ENCODE measurements at places on chromosomes 3 and 15.

DNA sequence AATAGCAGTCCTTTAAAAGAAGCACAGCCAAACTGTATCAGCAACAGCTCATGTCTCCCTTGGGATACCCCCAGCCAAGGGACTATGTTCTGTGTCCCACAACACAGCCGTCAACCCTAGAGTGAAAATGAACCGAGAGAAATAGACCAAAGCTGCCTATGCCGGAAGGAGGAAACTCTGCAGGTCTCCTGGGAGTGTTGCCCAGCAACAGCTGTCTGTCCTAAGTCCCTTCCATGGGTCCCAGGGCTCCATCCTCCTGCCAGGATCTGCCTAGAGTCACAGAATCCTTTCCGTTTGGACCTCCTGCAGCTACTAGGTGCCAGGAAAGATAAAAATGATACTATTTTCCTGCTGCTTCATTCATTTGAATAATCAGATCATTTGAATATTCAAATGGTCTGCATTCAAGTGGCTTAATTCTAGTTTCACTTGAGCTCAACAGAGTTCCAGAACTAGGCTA is 53.1 kb downstream of the TRANK1 start:
- no peak for DNase-seq

DNA sequence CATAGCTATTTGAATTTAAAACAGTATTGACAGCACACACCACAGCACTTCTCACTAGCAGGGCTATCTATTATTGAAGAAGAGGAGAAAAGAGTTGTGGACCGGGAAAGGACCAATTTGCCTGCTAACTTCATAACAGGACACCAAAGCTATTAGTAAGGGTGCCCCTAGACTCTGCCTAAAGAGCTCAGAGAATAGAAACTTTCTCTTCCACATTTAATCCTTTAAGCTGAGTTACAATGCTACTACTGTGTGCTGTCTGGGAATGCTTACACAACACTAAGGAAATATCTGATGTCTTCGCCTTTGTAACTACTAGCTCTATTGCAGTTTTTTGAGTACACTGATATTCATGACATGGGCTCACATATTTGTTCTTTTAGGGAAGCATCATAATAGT is 13.5 kb upstream of the AADAC start:
- DNase-seq = no peak

DNA sequence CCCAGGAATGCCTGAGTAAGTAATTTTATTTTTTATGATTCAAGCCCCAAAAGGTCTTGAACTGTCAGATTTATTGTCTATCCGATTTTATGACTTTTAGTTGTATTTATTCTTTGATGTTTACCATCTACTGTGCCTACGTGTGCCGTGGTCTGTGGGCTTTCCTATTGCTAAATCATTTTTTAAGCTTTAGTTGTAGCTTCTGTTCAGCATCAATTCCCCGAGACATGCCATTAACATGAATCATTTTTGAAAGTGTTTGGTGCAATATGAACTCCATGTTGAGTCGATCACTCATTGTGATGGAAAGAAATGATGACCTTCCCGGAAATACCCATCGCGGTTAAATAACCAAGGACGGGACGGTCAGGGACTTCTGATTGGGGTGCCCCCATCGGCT is 268.7 kb upstream of the THRB start:
- no peak for DNase-seq

GRCh38 chr3:160454995-160455394 is 5.4 kb upstream of the TRIM59 start:
- DNase-seq = no peak

- no peak for DNase-seq
These were observed 1.6 kb downstream of the PTX3 start for GRCh38 chr3:157438194-157438730.

- no peak for DNase-seq
These were observed 21.0 kb downstream of the IGDCC4 start for GRCh38 chr15:65401611-65402240.

- DNase-seq = no peak
These were observed 602.6 kb downstream of the PYDC2 start for GRCh38 chr3:192063570-192063969.

Measured in right kidney (tissue), 9 donors.